ENCODE measurements at places on chromosomes 5 and 9.
A peak's percentile ranks its signal among the peaks of the same experiment; 100 is the strongest.

- DNase-seq = no peak
Observed at GRCh38 chr5:179413711-179414458, 68.6 kb upstream of the ADAMTS2 start.

GRCh38 chr5:90866333-90866732, 307.7 kb downstream of the ADGRV1 start:
- peak; percentile 78 for DNase-seq

GRCh38 chr9:96183751-96184150, 118.2 kb downstream of the HSD17B3 start:
- no peak for DNase-seq

- no peak for DNase-seq
Observed at GRCh38 chr9:15287309-15287708, 19.7 kb downstream of the TTC39B start.

- DNase-seq = no peak
Observed at GRCh38 chr9:137837345-137838278, 40.0 kb upstream of the CACNA1B start.

DNA sequence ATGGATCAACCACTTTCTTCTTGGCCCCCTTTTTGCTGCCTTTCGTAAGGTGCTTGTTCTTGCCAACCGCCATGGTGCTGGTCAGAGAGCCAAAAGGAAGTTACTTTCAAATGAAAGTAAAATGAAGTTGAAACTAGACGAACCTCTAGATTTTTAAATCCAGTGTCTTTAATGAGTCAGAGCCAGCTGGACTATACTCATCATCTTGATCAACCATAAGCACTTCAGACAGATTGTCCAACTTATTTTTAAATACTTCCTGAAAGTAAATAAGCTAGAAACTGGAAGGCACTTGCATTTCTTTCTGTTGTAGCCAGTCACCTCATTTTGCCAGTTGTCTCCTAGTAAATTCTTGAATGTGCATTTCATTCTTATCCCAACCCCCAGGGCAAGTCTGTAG, 48.9 kb downstream of the JMY start:
- no peak for DNase-seq

GRCh38 chr9:98873951-98874371, 66.5 kb downstream of the GALNT12 start:
- no peak for DNase-seq

DNA sequence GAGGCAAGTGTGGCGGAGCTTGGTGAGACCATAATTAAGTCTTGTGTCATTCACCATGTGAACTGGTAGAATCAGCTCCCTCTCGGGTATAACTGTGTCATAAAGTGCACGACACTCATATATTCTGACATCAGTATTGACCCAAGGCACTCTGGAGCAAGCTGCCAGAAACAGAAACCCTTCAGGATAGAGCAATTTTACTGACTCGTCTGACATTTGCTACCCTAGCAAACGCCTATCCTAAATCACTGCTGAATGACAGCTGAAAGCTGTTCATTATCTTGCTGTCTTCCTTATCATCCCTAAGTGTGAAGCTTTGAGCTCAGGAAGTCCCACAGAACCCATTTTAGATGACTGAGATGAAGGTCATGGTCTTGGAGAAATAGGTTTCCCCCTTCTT, 27.8 kb downstream of the PTCH1 start:
- DNase-seq = no peak

DNA sequence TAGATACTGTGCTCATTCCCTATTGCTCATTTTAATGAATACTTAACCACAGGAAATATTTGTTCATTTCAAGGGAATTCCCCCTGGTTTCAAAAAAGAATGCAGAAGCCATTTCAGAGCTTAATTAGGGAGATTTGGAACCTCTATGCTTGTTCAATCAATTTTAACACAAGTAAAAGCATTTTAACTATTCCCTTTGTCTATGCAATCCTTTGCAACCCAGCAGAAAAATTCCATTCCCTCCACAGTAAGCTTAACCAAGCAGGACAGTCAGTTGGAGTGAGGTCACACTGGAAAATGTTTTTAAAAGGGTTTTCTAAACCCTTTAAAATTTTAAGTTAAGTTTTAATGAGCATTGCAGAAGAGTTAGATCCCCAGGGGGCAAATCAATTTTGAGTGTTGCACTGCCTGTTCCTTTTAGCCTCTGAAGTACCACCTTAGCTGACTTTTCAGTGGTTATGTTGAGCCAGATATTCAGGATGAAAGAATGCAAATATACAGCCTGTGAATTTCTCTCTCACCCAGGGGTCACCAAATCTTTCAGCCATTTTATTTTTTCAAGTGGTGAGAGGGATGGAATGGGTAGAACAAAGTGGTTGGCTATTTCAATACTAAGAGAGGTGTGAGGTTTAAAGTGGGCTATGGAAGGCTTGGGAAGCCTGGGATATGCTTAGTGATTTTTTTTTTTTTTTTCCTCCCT, 356.2 kb upstream of the NUDT12 start:
- DNase-seq = no peak

GRCh38 chr9:76655971-76656370, 108.3 kb upstream of the PCA3 start:
- no peak for DNase-seq
